CD8-positive, alpha-beta memory T cell (primary cell): ENCODE measurements at places on chromosomes 1 and 21. TPM values are rescaled to one million over a fixed set of nuclear protein-coding genes. Genes with fewer than 3 reads are reported as not detected.

XCL2 gene
- total RNA-seq, result 316 TPM

NENF gene
- 45.5 TPM for total RNA-seq

UBL4B gene
- not detected for total RNA-seq

BARHL2 gene
- not detected for total RNA-seq

TRIM67 gene
- total RNA-seq, result not detected

TSPAN1 gene
- not detected for total RNA-seq

GBP6 gene
- 0.22 TPM for total RNA-seq

SHISAL2A gene
- 16.7 TPM for total RNA-seq

SPRR1B gene
- total RNA-seq, result not detected

F11R gene
- 11.6 TPM for total RNA-seq

NPPA gene
- total RNA-seq, result not detected

WDR47 gene
- 14.4 TPM for total RNA-seq

TOE1 gene
- total RNA-seq, result 46.4 TPM

ARHGEF19 gene
- 7.8 TPM for total RNA-seq

KRTAP13-4 gene
- total RNA-seq, result not detected

AMY2A gene
- not detected for total RNA-seq

LINGO4 gene
- not detected for total RNA-seq

KRTAP19-3 gene
- total RNA-seq, result not detected

TMEM240 gene
- total RNA-seq, result 0.59 TPM
